G401 (cell line): ENCODE measurements at places on chromosomes 5 and 9.

GRCh38 chr9:75002422-75003023, 25.6 kb downstream of the CARNMT1 start:
- no peak for DNase-seq

GRCh38 chr5:27158775-27159174, 120.4 kb upstream of the CDH9 start:
- no peak for DNase-seq

- no peak for DNase-seq
Observed at GRCh38 chr5:19099195-19099594, 888.8 kb downstream of the CDH18 start.

DNA sequence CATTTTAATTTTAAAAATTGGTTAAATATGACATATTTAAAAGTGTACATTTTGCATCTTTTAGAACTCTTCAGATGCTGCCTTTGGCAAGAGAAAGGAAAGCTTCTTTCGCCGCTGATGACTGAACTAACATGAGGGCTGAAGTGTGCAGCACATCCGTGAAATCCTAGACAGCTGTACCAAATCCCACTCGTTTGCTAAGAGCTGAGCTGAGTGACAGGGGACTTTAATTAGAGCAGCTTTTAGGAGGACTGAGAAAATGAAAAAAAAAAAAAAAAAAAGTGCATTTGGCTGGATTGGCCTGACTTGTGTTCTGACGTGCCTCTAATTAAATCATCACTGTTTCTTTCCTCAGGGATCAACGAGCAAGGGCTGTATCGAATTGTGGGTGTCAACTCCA, 271.3 kb downstream of the ARHGAP26 start:
- DNase-seq = no peak

- peak; percentile 76 for DNase-seq
Observed at GRCh38 chr5:66307647-66308241, 163.6 kb downstream of the SREK1 start.

GRCh38 chr9:116279230-116279629, 125.6 kb downstream of the PAPPA start:
- no peak for DNase-seq

DNA sequence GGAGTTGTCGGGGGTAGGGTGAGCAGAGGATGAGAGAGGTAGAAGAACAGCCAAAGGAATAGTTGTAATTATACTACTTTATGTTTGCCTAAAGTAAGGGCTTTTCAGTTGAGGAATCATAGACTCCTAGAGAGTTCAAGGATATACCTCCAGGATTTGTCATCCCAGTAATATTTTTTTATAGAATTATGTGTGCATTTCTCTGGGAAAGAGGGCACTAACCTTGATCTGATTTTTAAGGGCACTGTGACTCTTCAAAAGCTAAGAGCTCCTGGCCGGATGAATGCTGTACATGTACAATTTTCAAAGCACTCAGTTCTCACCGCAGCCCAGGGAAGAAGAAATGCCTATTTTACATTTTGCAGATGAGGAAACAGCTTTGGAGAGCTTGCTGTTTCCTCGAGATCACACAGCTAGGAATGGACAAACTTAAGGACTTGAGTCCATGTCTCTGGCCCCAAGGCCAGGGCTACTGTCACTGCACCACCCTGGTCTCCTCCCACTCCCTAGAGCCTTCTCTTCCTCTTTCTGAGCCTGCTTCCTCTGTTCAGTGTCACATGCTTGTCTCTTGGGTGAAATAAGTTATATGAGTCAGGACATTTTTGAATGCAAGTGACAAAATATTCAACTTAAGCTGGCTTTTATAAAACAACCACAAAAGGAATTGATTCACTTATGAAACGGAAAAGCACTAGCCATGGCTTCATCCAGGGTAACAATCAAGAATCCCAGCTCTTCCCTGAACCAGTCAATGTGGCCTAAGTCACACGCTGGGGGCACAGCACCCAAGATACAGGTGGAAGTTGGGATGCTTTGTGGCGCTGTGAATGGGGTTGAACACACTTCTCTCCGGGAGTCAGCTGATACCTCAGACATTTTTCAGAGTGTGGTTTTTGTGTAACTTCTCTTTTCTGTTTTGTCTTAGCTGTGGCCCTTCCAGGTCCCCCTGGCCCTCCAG, 45.7 kb upstream of the TGFBR1 start:
- DNase-seq = no peak

DNA sequence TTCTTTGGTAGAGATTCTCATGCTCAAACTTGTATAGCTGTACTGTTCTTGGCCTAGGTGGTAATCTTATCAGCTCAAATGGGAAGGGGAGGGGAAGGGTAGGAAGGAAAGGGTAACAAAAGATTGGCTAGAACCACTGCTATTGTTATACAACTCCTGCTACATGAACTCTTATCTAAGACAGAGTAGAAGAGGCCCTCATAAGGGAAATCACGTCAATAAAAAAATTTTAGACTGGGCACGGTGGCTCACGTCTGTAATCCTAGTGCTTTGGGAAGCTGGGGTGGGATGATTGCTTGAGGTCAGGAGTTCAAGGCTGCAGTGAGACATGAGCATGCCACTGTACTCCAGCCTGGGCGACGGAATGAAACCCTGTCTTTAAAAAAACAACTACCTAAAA, 15.9 kb downstream of the STOM start:
- no peak for DNase-seq

GRCh38 chr9:133842721-133843227, 104.6 kb upstream of the SARDH start:
- DNase-seq = no peak

DNA sequence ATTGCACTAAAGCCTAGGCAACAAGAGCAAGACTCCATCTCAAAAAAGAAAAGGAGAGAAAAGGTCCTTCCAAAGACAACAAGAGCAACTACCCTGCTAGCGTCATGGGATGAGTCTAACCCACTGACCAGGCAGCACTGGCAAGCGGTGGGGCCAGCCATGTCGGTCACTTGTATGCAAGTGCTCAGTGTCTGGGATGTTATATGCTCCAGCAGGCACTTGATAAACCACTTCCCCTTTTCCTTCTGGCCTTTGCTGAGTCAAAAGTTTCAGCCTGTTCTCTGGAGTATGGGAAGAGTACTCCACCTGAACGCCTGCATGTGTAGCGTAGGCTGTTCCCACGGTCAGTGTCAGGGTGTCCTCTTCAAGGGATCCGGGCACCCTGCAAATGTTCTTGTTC, 9.2 kb upstream of the MXD3 start:
- no peak for DNase-seq

- peak; percentile 41 for DNase-seq
Observed at GRCh38 chr5:126808521-126808988, 31.6 kb downstream of the LMNB1 start.

DNA sequence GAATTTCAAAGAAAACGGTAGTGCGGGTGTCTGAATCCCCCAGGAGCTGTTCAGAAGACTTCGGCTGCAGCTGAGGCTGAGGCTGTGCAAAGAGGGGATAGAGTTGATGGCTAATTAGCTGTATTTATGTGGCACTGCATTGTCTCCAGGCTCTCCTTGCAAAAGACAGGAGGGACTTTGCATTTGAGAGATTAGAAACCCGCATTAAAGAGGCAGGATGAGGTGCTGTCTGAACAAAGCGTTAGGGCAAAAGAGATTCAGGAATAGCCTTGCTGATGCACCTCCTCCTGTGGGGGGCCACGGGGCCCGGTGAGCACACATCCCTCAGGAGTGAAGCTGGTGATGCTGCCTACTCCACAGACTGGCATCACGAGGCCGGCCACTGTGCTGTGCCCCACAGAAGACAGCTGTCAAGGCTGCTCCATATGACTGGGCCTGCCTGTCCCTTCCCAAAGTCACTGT, 343.6 kb upstream of the DAP start:
- DNase-seq = no peak

DNA sequence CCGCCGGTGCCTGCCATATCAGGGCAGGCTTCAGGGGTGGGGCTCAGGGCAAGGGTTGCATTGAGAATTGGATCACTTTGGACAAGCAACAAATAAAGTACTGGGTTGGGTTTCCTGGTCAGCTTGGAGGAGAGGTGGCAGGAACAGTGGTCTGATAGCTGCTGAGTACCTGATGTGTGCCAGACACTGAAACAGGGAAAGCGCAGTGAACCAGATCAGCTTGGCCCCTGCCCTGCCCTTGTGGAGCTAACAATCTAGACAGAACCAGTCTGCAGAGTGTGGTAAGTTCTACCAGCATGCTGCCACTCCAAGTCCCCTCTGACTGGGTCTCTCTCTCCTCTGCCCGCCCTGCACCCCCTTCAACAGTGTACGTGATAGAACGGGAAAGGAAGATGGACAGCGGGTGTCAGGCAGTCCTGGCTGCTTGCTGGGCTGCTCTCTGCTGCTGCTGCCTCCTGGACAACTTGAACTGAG, 53.4 kb downstream of the CYSTM1 start:
- DNase-seq = no peak

- no peak for DNase-seq
Observed at GRCh38 chr5:107958861-107959260, 288.1 kb upstream of the EFNA5 start.
